ENCODE measurements at places on chromosomes 4 and X.
A peak's percentile ranks its signal among the peaks of the same experiment; 100 is the strongest.

DNA sequence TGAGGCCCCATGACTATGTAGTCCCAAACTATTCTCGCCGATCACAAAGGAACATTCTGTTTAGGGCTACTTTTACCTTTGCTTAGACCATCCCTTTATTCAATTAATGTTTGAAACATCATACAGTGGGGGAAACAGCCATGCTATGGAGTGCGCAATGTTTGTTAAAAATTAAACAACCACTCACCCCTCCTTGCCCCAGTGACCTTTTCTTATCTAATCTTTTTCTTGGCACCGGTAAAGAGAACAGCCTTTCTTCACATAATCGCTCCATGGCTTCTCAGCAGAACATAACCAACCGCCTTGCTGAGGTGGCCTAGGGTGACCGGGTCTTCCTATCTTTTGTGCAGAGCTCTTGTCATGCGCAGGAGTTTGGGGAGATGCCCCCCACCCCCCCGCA, 152.6 kb downstream of the VCX3A start:
- no peak for DNase-seq

DNA sequence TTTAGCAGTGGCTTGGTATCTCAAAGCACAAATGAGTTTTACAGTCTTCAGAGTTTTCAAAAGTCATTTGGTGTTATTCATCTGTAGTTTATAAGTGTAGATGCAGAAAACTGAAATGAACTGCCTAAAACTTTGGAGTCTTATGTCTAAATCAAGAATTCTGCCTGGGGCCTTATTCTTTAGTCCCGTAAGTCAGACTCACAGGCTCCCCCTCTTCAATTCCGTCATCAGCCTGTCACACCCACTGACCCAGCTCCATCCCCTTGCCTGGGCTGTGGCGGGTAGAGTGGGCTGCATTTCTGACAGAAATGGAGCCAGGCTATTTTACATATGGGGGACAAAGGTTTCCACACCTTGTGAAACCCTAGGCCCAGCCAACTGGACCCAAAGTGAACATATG, 44.3 kb downstream of the TSPAN5 start:
- no peak for DNase-seq

DNA sequence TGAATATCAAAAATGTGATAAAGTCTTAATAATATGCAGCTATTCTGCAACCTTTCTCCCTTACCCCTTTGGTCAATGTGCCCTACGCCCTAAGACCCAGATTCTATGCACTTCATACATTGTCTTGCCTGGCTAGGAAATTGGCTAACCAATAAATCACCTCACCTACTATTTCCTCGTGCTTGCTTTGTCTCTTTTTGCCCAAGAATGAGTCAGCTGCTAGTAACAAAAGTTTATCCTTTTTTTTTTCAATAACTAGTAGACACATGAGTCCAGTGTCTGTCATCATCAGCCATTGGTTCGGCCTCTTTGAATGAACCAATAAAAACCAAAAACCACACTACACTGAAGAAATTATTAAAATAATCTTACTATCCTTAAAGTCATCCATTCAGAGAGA, 387.1 kb downstream of the PPP3CA start:
- DNase-seq: no peak

- no peak for DNase-seq
Observed at GRCh38 chr4:145625677-145626622, 6.8 kb downstream of the MMAA start.

- DNase-seq: peak; percentile 68
Observed at GRCh38 chr4:83282049-83282535, 2.5 kb downstream of the COQ2 start.

DNA sequence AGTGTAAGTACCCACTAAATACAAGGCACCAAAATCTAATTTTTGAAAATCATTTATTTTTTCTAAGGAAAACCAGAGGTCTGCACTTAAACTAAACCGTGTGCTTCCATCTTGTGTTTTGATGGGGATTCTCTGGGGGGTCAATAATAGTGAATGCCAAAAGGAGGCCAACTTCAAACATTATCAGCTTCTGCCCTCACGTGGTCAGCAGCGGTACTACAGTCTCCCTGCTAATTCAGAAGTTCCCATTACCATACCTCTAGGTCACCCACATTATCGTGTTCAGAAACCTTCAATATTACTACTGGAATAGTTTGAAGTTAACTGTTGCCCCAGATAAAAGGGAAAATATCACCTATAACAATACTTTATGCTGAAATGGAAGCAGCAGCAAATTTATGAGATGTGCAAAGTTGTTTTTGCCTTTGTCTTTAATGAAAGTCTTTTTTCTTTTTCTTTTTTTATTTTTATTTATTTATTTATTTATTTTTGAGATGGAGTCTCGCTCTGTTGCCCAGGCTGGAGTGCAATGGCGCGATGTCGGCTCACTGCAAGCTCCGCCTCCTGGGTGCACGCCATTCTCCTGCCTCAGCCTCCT, 17.3 kb downstream of the CTPS2 start:
- DNase-seq: peak; percentile 44

GRCh38 chr4:83248486-83248885, 36.1 kb downstream of the COQ2 start:
- peak; percentile 17 for DNase-seq

DNA sequence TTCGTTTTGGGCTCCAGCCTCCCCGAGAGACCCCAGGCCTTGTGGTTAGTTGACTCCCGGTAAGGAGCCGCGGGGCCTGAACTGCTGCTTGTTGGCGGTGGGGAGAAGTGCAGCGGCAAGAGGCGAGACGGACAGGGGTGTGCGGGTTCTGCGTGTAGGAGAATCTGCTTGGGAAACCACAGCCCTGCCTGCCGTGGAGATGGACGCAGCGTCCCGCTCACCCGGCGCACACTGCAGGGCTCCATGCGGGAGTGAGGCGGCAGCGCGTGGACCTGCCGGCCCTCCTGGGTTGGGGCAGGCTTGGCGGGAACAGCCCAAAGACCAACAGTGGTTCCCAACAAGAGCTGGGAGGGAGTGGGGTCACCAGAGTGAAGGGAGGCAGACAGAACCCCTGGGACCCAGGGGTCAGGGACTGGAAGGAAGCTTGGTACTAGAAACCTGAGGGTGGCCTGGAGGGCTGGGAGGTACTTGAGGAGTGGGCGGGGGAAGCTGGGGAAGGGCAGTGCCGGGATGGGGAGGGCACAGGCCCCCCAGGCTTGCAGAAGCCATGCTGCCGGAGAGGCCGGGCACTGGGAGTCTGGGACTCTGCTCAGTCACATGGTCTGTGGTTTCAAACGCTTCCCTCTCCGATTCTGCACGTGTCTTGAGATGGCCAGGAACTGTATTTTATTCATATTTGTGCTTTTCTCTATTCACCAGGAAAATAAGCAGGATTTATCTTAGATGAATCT, 70.8 kb downstream of the RGS12 start:
- no peak for DNase-seq

Data from EL (cell line).